ENCODE measurements at places on chromosomes 7 and 10. TPM values are rescaled to one million over a fixed set of nuclear protein-coding genes. Genes with fewer than 3 reads are reported as not detected.

DNA sequence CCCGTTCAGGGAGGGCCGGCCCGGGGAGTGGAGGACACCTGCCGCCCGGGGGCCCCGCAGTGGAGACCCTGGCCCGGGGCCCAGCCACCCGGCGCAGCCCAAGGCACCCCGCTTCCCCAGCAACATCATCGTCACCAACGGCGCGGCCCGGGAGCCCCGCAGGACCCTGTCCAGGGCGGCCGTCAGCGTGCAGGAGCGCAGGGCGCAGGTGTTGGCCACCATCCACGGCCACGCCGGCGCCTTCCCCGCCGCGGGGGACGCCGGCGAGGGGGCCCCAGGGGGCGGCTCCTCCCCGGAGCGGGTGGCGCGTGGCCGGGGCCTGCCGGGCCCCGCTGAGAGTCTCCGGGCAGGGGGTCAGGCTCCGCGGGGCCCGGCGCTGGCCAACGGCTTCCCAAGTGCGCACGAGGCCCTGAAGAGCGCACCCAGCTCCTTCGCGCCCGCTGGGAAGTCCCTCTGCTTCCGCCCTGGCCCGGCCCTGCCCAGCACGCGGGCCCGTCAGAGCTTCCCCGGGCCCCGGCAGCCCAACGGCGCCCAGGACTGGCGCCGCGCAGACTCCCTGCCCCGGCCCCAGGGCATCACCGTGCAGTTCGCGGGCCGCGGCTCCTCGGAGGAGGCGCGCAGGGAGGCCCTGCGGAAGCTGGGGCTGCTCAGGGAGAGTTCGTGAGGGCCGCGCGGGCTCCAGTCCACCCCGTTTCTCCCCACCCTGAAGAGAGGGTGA lies 46.7 kb downstream of the PROSER2 start:
- no peak for DNase-seq

DNA sequence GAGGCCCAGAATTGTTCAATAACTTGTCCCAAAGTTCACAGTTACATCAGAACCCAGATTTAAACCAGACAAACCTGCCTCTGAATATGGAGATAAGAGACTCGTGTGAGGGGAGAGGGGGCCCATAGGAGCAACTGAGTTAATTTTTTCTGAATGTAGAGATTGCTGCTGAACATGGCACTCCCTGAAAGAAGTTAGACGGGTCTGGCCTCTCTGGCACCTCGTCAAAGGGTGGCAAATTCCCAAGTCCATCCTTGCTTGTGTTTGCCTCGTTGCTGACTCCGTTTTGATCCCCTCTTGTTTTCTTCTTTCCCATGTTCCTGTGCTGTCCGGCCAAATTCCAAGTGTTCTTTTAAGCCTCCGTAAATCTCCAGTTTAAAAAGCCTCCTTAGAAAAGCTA lies 35.2 kb upstream of the YAE1 start:
- no peak for DNase-seq

- no peak for DNase-seq
Measured at GRCh38 chr7:128725531-128725930, 13.6 kb upstream of the CALU start.

DNA sequence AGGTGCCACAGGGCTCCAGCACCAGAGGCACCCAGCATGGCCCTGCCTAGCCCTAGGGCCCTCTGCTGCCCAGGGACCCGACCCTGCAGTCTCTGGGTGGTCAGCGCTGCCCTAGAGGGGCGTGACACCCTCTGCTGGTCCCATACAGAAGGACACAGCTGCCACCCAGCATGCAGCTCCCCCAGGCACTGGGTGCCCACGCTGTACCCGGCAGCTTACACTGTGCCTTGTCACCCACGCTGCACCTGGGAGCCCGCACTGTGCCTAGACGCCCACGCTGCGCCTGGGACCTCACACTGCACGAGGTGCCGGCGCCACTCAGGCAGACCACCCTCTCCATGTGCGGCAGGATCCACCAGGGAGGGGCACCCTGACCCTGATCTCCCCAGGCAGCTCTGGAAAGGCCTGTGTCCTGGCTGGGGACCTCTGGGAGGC lies 55.2 kb downstream of the PWWP2B start:
- no peak for DNase-seq

DNA sequence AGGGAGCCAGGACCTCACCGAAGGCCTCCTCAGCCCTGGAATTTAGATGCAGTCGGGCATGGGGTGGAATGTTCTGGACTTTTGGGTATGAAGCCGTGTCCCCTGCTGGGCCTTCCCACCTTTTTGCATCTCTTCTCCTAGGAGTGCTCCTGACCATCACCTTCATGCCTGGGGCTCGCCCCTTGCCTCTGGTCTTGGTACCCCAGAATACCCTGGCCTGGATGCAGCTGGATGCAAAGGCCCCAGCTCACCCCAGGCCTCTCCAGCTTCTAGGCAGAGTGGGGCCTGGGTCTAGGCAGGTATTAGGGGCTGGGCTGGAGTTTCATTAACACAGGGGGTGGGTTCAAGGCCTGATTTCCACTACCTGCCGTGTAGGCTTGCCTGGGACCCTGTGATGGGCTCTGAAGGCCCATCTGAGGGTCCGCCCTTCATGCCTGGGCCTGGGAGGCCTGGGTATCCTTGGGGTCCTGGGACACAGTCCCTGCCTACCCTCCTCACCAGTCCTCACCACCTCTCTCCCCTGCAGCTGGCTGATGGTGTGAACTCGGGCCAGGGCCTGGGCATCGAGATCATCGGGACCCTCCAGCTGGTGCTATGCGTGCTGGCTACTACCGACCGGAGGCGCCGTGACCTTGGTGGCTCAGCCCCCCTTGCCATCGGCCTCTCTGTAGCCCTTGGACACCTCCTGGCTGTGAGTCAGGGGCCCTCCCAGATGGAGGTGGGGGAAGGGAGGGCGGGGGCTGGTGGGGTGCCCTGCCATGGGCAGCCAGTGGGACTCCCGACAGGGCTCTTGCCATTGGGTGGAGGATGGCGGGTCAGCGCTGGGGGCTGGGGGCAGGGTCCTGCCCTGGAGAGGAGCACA lies 10.1 kb downstream of the AQP1 start:
- DNase-seq, result no peak

- no peak for DNase-seq
Measured at GRCh38 chr10:48414778-48415177, 108.3 kb downstream of the MAPK8 start.

GRCh38 chr10:100625816-100626215 lies 90.1 kb downstream of the HIF1AN start:
- DNase-seq, result no peak

DNA sequence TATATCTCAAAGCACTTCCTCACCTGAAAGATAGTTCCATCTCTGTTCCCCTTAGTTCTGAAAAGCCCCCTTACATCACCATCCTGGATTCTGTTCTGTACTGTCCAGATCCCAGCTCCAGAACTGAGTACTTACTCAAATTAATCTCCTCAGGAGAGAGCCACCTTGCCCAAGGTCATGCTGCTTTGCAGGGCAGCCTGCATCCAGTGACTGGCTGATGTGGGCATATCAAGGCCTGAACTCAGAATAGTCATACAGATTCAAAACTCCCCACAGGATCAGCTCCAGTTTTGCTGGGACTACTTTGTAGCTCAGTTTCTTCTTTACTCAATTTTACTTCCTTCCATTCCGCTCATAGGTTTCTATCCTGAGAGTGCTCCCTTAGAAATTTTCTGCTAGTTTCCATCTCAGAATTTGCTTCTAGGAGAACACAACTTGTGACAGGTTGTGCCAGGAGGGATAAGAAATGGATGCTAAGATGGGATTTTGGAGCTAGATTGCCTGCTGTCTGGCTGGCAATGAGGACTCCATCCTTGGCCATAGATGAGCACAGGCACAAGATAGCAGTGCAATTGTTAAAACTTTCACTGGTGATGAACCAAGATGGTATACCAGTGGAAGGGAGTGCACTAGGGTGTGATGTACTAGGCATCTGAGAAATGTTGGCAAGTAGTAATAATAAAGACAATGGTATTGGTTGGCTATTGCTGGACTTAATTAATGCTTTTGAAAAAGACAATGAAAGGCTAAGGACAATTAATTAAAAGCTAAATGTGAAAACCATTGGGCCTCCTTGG lies 17.3 kb downstream of the SRGN start:
- no peak for DNase-seq

- DNase-seq, result no peak
Measured at GRCh38 chr10:91800182-91800581, 2.0 kb downstream of the TNKS2 start.

- DNase-seq, result no peak
Measured at GRCh38 chr7:42055171-42055570, 181.8 kb downstream of the GLI3 start.

DNA sequence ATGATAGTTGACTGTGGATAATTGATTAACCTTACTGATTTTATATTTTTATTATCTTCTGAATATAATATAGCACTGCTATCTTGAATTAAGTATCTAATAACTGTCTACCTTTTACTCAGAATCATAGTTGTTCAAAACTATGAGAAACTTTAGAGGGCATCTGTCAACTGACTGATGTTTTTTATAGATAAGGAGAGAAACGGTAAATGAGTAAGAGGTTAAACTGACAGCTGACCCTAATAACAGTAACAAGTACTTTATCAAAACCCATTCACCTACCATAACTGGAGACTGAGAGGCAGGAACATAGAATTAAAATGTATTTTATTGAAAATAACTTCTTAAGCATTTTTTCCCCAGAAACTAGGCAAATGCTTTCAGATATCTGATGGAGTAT lies 62.2 kb downstream of the CYP51A1 start:
- no peak for DNase-seq

GRCh38 chr7:100476903-100477870 lies 1.8 kb downstream of the TSC22D4 start:
- no peak for DNase-seq

GRCh38 chr10:80476685-80477084 lies 22.6 kb downstream of the TSPAN14 start:
- DNase-seq, result no peak

GRCh38 chr7:103660455-103661371 lies 214.7 kb upstream of the SLC26A5 start:
- peak; percentile 55 for DNase-seq

GRCh38 chr10:62380016-62380415 lies 5.8 kb downstream of the ZNF365 start:
- DNase-seq, result peak; percentile 51

- no peak for DNase-seq
Measured at GRCh38 chr7:137760111-137760510, 86.7 kb downstream of the DGKI start.

DNA sequence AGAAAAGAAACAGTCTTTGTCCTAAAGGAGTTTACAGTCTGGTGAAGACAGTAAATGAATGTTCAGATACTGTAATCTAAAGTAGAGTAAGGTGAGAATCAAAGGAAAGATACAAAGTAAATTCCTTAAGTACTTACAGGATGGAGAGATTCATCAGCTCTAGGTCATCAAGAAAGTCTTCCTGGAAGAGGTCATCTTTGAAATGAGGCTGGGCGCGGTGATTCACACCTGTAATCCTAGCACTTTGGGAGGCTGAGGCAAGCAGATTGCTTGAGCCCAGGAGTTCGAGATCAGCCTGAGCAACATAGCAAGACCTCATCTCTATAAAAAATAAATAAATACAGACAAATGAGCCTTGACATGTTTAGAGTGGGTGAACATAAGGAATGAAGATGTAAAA lies 18.3 kb downstream of the FHIP2A start:
- no peak for DNase-seq

GRCh38 chr7:108838198-108838597 lies 268.5 kb downstream of the DNAJB9 start:
- no peak for DNase-seq

DNA sequence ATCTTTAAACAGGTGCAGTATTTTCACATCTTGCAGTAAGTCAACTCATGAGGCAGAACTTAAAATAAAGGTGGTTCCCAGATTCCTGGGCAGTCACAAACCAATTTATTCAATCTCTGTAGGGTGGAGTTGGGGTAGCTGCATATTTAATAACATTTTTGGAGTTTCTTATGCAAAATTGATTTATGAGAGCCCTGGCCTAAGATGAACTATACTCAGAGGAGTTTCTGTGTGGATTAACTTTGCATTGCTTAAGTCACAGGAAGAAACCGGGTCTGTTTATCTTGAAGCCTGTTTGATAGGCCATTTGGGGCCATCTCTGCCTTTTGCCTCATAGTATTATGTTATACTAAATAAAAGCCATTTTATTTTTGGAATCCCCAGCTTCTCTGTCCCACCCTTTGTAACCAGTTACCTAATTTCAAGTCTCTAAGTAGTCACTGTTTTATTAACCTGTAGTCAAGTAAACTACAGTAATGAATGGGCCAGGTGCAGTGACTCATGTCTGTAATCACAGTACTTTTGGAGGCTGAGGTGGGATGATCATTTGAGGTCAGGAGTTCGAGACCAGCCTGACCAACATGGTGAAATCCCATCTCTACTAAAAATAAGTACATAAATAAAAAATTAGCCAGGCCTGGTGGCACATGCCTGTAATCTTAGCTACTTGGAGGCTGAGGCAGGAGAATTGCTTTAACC lies 104.4 kb upstream of the FAM3C start:
- DNase-seq, result no peak

- peak; percentile 76 for DNase-seq
Measured at GRCh38 chr7:12638851-12639456, 48.5 kb upstream of the ARL4A start.

DNA sequence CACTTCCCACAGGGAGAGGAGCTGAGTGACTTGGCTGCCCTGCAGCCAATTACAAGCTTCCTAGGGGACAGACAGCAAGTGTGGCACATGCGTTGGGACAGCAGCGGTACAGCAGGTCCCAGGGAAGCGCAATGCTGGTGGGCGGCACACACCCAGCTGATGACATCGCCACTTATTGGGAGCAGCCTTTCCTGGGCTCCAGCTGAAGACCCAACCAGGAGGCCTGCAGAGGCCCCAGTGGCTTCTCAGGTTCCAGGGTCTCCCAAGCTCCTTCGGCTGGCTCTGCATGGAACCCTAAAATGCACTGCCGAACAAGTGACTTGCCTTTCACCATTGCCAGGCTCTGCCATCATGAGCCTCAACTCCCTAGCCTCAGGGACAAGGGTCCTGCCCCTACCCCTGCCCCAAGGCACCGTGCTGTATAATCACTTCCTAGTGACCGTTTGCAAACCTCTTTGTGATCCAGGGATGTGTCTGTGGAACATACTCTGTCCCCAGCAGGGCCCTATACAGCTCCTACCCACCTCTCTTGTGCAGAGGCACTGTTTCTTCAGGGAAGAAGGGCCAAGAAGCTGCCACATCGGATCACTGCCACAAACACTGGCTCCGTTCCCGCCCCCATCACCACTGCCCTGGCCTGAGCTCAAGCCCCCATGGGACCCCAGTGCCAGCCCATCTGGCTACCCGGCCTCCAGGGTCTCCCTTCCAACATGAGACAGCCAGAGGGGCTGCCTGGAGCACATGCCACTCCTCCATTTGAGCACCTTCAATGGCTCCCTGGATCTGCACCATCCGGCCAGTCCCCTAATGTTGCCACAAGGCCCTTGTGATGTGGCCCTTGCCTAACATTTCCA lies 19.3 kb upstream of the SLIT1 start:
- DNase-seq, result no peak

DNA sequence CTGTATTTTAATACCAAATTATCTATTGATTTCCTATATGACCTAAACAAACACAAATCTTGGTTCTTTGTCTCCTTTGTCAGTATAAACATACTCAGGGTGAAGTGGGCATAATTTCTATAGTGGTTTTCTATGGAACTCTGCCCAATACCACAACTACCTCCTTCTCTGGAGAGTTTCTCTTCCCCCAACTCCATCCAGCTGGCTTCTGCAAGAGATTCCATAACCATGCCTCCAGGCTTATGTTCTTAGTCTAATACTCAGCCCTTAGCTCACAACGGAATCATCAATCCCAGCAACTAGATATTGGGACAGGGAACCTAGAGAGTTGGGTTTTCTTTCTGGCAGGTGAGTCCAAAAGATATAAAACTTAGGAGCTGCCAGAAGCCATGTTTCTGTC lies 127.3 kb downstream of the TRIL start:
- DNase-seq, result no peak

Gene VWA2
- total RNA-seq, result not detected

Gene PDE6C
- not detected for total RNA-seq

Gene UCMA
- total RNA-seq, result not detected

Gene AOAH
- 0.05 TPM for total RNA-seq

Gene NDUFA5
- 118 TPM for total RNA-seq

Gene LRRC18
- total RNA-seq, result not detected
